SJSA1 (cell line): ENCODE measurements at places on chromosomes 6 and 20. TPM values are rescaled to one million over a fixed set of nuclear protein-coding genes. Genes with fewer than 3 reads are reported as not detected.
A peak's percentile ranks its signal among the peaks of the same experiment; 100 is the strongest.

- DNase-seq = no peak
Measured at GRCh38 chr6:132790450-132790849, 8.0 kb downstream of the SLC18B1 start.

DNA sequence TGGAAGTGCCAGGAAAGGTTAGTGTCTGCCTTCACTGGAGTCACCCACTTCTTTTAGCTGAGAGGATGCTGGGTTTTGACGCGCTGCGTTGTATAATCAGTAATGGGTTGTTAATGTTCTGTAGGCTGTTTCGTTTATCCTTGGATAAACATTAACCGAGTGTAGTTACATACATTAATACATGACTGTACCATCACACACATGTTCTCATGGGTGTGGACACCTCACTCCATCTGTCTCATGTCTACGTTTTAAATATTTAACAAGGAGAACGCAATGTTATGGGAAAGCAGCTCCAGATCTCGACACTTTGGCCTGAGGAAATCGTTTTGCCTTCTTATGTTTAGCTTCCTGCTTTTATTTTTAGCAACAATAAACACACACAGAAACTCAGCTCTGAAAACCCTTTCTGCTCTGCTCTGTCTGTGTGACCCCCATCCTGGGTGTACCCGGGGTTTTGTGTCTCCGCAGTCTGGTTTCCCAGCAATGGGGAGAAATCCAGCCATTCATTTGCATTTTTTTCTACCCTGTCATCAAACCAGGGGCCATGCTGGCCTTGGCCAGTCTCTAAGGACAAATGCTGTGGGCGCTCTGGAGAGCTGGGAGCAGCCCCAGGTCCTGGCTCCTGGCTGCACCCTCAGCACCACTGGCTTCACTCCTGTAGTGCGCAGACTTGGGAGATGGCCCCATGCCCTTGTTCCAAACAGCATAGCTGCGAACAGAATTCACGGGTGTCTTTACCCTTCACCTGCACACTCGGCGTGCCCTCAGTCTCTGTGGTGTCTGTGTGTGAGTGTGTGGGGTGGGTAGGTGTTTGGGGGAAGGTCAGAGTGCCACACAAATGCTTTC, 110.8 kb downstream of the ERMARD start:
- peak; percentile 21 for DNase-seq

DNA sequence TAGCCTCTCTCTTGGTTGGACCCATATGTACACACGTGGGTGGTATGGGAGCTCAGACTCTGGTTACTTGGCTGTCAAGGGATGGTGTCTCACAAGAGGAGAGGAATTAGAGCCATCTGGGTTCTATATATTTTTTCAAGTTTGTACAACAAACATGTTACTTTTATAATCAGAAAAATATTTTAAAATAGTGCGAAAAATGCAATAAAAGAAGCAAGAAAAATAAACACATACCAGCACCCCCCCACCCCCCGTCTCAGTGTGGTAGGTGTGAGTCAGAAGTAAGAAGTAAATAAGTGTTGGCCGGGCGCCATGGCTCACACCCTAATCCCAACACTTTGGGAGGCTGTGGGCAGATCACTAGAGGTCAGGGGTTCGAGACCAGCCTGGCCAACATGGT, 2.1 kb upstream of the TIAM2 start:
- peak; percentile 98 for DNase-seq

DNA sequence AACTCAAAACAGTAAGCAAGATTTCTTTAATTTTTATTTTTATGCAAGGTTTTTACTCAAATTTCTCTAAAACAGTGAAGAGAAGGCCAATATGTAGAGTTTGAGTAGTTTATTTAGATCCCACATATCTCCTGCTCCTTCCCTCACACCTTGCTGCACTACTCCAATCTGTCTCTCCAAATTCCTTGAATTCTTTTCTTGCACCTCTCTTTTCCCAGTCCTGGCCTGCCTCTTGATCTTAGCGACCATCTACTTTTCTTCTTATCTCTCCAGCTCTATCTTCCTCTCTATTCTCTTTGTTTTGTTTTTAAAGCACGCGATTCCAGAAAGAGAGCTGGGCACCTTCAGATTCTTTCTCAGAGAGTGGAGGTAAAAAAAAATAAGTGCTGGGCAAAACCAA, 86.7 kb upstream of the KCNQ5 start:
- DNase-seq = no peak

- no peak for DNase-seq
Measured at GRCh38 chr20:58469616-58470015, 45.6 kb downstream of the APCDD1L start.

DNA sequence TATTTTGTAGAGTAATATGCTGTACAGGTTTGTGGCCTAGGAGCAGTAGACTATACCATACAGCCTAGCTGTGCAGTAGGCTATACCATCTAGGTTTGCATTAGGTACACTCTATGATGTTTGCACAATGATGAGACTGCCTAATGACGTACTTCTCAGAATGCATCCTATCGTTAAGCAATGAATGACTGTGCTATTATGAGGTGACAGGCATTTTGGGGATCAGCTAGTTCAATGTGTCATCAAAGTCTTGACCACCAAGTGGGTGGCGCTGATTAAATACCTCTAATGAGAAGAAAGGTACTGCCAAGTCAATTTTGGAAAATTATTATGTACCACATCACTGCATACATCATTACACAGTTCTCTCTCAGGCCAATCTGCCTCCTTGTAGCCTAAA, 190.2 kb downstream of the BACH2 start:
- no peak for DNase-seq

DNA sequence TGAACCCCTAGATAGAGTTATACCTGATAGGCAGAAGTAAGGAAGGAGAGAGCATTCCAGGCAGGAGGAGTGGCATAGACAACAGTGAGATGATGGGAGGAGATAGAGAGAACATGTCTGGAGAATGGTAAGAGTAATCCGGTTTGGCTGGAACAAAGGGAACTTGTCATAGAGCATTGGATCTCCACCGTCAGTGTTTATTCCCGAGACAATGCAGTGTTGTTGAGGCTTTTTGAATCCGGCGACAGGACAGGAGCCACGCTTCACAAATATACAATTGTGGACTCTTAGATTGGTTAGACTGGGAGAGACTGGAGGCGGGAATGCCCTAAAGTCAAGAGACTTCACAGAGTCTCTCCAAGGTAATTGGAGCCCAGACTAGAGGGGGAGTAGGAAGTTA, 119.8 kb downstream of the ANKS1A start:
- DNase-seq = no peak

- no peak for DNase-seq
Measured at GRCh38 chr6:54135665-54136369, 24.6 kb downstream of the MLIP start.

The NT5E gene
- 37.3 and 51.2 TPM in 2 replicates for total RNA-seq

The AVP gene
- total RNA-seq = not detected in 2 replicates

The ACSS1 gene
- total RNA-seq = 3.8 and 4.9 TPM in 2 replicates
